ENCODE measurements at places on chromosomes 2 and 18.
A peak's percentile ranks its signal among the peaks of the same experiment; 100 is the strongest.

DNA sequence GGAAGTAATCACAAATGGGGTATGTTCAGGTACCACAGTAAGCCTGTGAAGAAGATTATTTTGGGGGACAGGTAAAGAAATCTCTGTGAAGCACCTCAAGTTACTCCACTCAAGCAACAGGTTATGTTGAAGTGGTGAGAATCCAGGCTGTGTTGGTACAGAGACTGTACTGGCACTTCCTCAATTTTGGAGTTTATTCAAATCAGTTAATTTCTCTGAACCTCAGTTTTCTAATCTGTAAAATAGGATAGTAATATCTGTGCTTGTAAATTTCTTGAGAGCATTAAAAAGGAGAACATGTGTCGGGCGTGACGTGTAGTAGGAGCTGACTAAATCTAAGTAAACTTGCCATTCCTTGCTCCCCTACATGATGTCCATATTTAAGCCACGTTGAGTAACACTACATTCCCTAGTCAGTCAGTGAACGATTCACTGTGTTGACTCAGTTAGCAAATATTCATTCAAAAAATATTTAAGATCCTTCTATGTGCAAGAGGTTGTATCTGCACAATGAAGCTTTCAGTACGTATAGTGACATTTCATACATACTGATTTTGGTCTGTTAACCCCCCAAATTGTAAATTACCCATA lies 504.2 kb downstream of the ZEB2 start:
- no peak for DNase-seq

GRCh38 chr2:231385429-231385828 lies 10.1 kb upstream of the B3GNT7 start:
- DNase-seq = no peak

DNA sequence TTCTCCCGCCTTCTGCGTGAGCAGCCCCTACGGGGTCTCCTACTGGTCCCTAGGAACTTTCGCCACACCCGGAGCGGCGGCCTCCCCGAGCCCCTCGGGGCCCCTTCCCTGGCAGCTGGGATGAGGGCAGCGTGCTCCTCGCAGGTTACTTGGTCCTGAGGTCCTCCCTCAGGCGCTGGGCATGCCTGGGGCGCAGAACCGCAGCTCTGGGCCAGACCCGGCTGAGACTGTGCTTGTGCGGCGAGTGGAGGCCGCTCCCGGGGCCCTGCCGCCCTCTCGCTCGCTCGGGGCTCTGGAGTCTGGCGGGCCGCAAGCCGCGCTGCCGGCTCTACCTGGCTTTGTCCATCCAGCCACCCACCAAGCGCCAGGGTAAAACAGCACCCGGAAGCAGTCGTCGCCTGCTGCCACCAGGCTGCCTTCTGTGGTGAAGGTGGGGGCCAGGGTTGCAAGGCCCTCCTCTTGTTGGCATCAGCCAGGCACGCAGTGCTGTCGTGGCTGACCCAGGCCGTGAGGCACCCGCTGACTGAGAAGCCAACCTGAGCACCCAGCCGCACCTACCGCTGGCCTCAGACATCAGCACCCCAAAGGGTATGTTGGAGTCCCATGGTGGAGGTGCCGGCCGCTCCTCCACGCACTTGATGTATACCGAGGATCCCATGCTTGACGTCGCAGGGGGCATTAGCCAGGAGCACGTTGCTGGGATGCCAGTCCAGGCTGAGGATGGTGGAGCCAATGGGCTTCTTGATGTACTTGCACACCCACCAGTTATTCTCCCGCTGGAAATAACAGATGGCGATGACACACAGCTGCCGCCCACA lies 46.1 kb upstream of the PTH2R start:
- DNase-seq = no peak

GRCh38 chr2:48600204-48600813 lies 17.3 kb upstream of the GTF2A1L start:
- peak; percentile 2 for DNase-seq

GRCh38 chr2:218832520-218832919 lies 917 bp upstream of the PRKAG3 start:
- DNase-seq = no peak

- DNase-seq = no peak
Measured at GRCh38 chr2:130374587-130375290, 18.9 kb downstream of the PTPN18 start.

DNA sequence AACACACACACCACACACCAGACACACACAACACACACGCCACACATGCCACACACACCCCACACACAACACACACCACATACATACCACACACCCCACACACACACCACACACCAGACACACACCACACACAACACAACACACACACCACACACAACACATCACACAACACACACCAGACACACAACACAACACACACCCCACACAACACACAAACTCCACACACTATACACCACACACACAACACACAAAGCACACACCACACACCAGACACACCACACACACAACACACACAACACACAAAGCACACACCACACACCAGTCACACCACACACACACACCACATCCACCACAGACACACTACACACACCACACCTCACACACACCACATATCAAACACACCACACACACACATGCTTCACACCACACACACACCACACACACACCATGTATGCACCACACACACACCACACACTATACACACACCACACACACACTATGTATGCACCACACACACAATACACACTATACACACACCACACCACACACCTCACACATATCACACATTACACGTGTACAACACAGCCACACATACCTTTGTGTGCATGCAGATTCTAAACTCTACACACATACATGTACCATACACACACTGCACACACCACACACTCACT lies 72.2 kb downstream of the TMEM18 start:
- DNase-seq = no peak

GRCh38 chr2:171205551-171205950 lies 44.9 kb upstream of the TLK1 start:
- no peak for DNase-seq

- DNase-seq = no peak
Measured at GRCh38 chr18:52286675-52287074, 53.3 kb upstream of the DCC start.

GRCh38 chr18:27005589-27005988 lies 140.1 kb upstream of the AQP4 start:
- no peak for DNase-seq

- no peak for DNase-seq
Measured at GRCh38 chr2:30282081-30282480, 50.7 kb downstream of the LBH start.

DNA sequence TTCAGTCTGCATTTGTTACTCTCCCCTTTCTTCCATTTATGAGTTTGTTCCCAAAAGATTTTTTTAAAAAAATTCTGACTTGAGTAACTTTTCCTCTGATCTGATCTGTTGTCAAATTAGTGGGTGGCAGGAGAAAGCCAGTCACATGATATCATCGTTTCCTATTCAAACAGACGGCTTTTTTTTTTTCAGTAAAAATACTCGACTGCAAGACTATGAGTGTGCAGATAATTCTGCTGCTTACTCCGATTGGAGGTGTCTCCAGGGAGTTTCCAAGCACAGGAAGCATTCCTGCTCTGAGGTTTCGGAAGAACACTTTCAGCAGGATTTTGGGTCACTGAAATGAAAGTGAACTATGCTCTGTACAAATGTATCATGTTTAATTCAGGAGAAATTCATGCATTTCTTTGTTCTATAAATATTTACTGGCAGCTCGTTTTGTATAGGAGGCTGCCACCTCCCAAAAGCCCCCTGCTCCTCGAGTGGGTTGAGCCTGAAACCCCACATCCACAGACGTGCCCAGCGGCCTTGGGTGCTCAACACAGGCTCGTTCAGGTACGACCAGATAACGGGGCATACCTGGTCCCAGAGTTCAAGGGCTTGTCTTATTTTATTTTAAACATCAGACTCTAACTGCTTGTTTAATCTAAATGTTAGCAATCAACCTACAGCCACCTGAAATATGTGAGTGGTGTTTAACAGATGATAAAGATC lies 126.9 kb upstream of the ZNF516 start:
- DNase-seq = peak; percentile 27

- DNase-seq = no peak
Measured at GRCh38 chr2:28991021-28991420, 9.9 kb downstream of the TOGARAM2 start.

DNA sequence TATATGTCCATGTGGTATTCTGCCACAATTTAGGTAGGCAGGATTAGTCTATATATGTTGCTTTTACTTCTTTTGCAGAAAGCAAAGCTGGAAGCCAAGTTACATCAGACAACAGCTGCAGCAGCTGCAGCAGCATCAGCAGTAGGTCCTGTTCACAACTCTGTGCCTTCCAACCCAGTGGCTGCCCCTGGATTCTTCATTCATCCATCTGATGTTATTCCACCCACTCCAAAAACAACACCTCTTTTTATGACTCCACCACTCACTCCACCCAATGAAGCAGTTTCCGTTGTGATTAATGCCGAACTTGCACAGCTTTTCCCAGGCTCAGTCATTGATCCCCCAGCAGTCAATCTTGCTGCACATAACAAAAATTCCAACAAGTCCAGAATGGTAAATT lies 107.6 kb downstream of the BIRC6 start:
- DNase-seq = no peak

GRCh38 chr2:109463236-109463635 lies 150.5 kb downstream of the SEPTIN10 start:
- no peak for DNase-seq

DNA sequence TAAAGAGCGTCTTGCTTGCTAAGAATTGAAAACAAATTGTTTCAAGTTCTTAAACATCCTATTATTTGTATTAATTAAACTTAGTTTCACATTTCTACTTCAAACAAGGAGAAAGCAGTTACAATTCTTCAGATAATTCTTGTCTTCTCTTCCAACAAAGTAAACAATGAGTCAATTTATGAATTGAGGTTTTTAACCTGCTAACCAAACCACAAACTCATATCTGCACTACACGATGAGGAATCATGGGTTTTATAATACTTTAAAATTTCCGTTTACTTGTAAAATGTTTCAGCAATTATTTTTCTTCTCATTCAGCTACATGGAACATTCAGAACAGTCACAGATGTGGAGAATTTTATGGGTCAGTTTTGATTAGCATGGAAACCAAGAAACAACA lies 114.2 kb downstream of the SPIRE1 start:
- DNase-seq = no peak

GRCh38 chr18:70078106-70078505 lies 127.4 kb downstream of the RTTN start:
- no peak for DNase-seq

- DNase-seq = no peak
Measured at GRCh38 chr18:40197711-40198110, 1757.3 kb upstream of the PIK3C3 start.

GRCh38 chr18:58135183-58135641 lies 91.2 kb downstream of the NEDD4L start:
- no peak for DNase-seq

DNA sequence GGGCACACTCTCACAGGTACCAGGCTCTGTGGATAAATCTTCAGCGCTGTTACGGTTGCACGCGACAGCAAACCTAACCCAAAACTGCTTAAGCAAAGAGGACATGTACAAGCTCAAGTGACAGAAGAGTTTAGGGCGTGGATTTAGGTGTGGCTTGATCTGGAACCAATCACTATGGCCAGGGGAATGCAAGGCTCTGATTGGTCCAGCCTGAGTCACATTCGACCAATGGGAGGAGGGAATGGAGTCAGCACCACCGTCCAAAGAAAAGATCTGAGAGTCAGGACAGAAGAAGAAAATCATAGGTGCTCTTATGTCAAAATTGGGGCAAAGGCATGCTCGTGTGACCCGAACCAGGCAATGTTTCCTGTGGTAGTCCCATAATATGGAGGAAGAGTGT lies 139.0 kb downstream of the TRIM43 start:
- no peak for DNase-seq

- no peak for DNase-seq
Measured at GRCh38 chr2:81304154-81304830, 999.7 kb upstream of the LRRTM1 start.

DNA sequence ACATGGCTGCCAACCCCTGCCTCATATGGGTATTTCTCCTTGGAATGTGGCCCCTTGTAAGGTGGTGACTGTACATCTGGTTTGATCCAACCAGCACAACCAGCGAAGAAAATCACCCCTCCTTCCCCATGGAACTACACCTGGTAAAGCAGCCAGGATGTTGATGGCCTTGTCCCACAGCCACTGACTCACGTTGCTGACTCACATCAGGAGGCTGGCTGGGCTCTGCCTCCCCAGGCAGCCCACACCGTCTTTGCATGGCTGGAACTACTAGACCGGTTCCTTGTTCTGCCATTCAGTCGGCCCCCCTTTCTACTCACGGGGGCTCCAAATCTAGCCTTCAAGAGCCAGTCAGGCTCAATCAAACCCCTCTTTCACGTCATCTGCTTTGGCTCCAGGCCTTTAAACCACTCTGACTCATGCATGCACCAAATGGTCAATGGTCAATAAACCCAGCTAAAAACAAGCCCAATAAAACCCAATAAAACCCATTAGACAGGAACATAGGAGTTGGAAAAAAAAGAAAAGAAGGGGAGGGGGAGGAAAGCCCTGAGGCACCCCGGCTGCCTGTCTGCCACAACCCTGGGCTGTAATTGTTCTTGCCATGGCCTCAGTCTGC lies 114.8 kb downstream of the PLB1 start:
- DNase-seq = no peak

GRCh38 chr18:22214731-22215528 lies 45.5 kb downstream of the GATA6 start:
- no peak for DNase-seq

DNA sequence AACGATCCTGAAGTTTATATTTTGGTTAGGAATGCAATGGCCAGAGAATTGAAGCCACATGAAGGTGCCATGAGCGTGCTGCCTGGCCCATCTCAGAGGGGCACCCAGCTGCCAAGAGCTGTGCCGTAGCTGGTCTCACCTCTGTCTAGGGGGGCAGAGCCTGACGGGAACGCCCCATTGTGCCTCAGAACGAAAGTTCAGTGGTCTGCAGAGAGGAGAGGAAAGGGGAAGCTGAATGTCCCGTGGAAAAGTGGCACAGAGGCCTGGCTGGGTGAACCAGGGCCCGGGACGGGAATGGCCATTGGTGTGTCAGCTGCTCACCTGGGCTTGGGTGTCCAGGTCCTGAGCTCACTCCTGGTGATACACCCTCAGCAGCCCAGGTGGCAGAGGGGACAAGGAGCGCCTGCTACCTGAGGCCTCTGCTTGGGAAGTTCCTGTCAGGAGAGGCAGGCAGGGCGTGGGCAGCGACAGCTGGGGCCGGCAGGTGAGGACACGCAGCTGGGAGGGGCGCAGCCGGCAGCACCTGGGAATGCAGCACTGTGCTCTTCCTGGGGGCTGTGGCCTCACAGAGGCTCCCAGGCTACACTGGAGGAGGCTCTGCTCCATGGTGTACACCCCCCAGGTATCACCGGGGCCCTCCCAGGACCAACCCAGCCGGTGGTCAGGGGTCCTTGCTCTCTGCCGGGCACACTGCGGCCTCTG lies 67.3 kb downstream of the PARD6G start:
- DNase-seq = no peak

GRCh38 chr2:226176283-226176984 lies 623.2 kb downstream of the IRS1 start:
- no peak for DNase-seq

- DNase-seq = no peak
Measured at GRCh38 chr2:11768946-11769345, 22.5 kb downstream of the LPIN1 start.

DNA sequence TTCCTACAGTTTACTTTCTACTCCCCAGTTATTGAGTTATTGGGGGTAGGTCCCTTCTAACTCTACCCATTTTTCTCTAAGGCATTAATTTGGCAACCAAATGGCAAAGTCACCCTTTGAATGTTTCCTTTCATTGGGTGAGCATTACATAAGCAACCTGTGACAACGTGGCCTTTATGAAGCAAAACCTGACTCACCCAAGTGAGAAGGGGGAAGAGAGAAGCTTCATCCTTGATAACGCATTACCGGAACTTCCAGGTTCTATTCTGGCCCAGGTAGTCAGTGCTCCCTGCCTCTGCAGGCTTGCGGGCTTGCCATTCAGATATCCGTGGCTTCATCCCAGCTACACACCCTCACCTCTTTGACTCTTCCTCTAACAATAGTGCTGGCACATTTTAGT lies 39.1 kb upstream of the FAM124B start:
- DNase-seq = no peak
